ENCODE measurements at places on chromosomes 2 and 18. TPM values are rescaled to one million over a fixed set of nuclear protein-coding genes. Genes with fewer than 3 reads are reported as not detected.
A peak's percentile ranks its signal among the peaks of the same experiment; 100 is the strongest.

Gene TIGD1
- total RNA-seq: 3.8 TPM

Gene CDH19
- 0.85 TPM for total RNA-seq

Gene TEKT4
- total RNA-seq: not detected

Gene BUB1
- 7.1 TPM for total RNA-seq

Gene KATNAL2
- 4.2 TPM for total RNA-seq

Gene NYAP2
- 0.55 TPM for total RNA-seq

Gene PRKAG3
- not detected for total RNA-seq

GRCh38 chr2:226423498-226423960, 376.1 kb downstream of the IRS1 start:
- no peak for DNase-seq

DNA sequence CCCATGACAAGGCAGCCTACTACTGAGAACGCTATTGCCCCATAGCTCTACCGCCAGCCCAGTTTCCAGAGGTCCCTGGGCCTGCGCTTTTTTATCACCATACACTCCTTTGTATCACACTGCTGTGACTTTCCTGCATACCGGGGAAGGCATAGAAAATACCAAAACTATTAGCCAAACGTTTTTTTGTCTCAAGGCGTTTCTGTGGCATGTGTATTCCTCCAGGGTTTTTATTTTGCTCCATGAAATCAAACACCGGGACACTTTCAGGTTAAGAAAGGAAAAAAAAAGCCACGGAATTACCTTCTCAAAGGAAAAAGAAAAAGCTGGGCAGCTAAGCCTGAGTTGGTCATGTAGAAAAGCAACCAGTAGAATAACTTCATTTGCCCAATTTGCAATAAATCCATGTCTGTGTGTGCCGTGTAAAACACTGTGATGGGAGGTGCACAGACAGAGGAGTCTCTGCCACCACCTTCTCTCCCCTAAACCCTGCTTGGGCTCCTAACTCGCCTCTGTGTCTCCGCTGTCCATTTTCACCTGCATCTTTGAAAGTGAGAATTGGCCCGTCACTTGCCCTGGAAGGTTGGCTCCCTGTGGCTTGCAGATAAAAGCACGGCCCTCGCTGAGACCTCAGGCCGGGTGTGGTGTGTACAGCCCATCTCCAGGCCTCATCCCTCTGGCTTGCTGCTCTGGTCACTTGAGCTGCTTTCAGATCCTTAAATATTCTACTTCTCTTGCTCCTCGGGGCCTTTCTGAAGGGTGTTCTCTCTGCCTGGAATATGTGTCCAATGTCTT, 1.7 kb downstream of the AMER3 start:
- no peak for DNase-seq

- DNase-seq: no peak
Observed at GRCh38 chr2:36773947-36774346, 77.4 kb downstream of the VIT start.

DNA sequence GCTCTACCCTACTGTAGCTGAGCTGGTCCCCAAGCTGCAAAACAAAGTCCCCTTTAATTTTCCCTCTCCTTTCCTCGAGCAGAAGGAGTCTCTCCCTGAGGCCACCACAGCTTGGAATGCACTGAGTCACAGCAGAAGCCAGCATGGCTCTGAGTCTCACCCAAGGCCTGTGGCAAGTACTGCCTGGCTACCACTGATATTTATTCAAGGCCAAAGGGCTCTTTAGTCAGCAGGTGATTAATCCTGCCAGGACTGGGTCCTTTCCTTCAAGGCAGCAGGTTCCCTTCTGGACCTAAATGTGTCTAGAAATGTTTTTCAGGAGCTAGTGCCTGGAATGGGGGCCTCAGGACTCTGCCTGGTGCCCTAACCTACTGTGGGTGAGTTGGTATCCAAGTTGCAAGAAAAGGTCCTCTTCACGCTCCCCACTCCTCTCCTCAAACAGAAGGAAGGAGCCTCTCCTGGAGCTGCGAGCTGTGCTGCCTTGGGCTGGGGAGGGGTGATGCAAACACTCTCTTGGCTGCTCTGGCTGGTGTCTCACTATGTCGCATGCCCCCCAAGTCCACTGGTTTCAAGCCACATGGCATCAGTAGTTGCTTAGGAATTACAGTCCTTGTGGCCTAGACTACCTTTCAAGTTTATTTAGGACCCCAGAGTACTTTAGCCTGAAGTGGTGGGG, 53.4 kb downstream of the CD28 start:
- no peak for DNase-seq

- DNase-seq: peak; percentile 37
Observed at GRCh38 chr2:16281451-16282335, 341.3 kb downstream of the MYCN start.

GRCh38 chr2:104746858-104747257, 107.1 kb upstream of the POU3F3 start:
- DNase-seq: no peak

DNA sequence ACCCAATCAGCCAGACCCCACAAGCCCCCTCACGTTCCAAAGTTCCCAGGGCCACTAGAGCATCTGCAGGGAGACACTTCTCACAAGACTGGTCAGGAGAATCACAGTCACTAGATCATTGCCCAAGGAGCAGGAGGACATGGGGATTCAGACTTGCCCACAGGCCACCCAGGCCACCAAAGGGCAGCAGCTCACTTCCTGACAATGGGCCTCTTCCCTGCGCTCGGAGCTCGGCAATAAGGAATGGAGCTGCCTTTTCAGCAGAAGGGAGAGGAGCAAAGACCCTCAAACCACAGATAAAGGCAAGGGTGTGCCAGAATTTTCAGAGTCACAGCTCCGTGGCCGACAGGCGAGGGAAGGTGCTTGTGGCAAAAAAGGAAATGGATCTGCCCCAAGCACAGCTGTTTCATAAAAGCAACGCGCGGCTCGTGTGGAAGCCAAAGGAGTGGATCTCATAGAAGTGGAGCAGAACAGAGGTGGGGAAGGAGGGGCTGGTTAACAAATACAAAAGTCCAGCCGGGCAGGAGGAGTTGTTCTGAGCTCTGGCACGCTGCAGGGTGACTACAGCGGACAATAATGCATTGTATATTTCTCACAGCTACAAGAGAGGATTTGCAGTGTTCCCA, 72.1 kb downstream of the EDAR start:
- no peak for DNase-seq

- DNase-seq: no peak
Observed at GRCh38 chr2:41878056-41878455, 169.8 kb upstream of the PKDCC start.

DNA sequence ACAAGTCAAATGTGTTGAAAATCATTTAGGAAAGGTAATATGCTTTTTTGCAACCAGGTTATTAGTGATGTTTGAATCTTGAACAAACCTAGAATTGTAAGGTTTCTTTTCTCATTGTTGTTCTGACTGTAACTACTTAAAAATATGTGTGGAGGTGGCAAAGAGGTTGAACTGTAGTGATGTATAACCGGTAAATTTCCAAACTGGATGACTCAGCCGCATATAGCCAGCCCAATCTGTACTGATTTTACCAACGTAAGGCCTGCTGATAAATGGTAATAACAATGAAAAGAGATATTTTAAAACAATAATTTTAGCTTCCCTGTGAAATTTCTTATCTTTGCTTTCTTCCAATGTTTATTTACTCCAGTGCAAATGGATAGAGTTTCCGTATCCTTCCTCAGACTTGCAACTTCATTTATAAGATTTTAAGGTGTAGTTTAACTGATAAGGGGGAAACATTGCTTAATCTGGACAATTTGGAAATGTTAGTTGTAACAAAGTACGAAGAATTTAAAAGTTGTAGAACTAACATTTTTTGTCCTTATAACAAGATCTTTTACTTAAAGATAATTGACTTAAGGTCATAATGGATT, 1170.4 kb upstream of the ZEB2 start:
- DNase-seq: no peak

- no peak for DNase-seq
Observed at GRCh38 chr2:8582651-8583399, 99.0 kb upstream of the ID2 start.
